ENCODE measurements at places on chromosomes 2 and 18. TPM values are rescaled to one million over a fixed set of nuclear protein-coding genes. Genes with fewer than 3 reads are reported as not detected.

The CAPN14 gene
- total RNA-seq = not detected

The VAMP8 gene
- total RNA-seq = 10.4 TPM

The STPG4 gene
- not detected for total RNA-seq

The REV1 gene
- total RNA-seq = 32.0 TPM

The RAD51AP2 gene
- not detected for total RNA-seq

The GLI2 gene
- 7.5 TPM for total RNA-seq

The IL36B gene
- not detected for total RNA-seq

The SMAD2 gene
- 35.7 TPM for total RNA-seq

The ACTR1B gene
- 81.7 TPM for total RNA-seq

The KLHL30 gene
- 2.2 TPM for total RNA-seq

The ANKRD30BL gene
- total RNA-seq = not detected

The PFN4 gene
- 0.83 TPM for total RNA-seq

The PTPRN gene
- total RNA-seq = 5.3 TPM

DNA sequence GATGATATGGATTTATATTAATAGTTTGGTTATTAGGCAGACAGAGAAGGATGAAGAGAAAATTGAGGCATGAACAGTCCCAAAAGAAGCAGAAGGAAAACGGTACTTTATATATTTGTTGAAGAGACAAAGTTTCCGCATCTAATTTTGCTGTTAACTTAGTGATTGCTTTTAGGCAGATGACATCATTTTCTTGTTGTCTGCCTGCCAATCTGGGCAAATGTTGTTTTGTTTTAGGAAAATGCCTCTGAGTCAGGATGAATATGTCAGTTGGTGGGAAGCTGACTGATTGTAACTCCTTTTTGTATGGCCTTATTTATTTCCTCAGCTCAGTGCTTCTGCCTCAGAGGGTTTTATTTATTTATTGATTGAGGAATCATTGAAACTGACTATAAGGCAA lies 52.5 kb upstream of the CAVIN2 start:
- no peak for DNase-seq

DNA sequence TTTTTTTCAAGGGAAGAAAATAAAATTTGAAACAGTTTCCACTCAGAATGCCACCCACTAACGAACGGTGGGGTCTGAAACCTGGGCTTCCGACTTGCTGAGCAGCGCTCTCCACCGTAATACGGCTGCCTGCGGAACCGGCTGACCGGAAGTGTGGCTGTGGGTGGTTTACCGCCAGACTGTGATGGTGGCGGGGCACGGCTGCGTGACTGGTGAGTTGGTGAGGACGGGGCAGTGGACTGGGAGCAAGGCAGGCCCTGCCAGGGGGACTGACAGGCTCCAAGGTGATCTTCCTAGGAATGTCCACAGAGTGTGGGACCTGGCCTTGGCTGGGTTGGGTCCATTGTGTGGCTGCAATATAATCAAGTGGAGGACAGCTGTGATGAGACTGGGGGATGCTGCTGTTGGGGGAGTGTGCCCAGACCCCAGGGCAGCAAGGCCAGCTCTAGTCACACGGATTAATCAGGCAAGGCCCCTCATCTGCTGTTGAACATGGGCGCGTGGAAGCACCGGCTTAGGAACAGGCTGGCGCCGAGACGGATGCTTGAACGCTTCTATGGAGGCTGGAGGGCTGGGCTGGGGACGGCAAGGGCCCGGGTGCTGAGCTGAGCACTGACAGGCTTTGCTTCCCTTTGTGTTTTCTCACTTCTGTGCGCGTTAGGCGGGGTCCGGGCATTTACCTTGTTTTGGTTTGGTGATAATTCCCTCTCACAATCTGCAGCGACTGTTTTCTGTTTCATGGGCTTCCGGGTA lies 357.7 kb upstream of the SPRED2 start:
- DNase-seq = peak; percentile 66

- peak; percentile 94 for DNase-seq
These were observed 50.3 kb upstream of the FOSL2 start for GRCh38 chr2:28342081-28342967.

DNA sequence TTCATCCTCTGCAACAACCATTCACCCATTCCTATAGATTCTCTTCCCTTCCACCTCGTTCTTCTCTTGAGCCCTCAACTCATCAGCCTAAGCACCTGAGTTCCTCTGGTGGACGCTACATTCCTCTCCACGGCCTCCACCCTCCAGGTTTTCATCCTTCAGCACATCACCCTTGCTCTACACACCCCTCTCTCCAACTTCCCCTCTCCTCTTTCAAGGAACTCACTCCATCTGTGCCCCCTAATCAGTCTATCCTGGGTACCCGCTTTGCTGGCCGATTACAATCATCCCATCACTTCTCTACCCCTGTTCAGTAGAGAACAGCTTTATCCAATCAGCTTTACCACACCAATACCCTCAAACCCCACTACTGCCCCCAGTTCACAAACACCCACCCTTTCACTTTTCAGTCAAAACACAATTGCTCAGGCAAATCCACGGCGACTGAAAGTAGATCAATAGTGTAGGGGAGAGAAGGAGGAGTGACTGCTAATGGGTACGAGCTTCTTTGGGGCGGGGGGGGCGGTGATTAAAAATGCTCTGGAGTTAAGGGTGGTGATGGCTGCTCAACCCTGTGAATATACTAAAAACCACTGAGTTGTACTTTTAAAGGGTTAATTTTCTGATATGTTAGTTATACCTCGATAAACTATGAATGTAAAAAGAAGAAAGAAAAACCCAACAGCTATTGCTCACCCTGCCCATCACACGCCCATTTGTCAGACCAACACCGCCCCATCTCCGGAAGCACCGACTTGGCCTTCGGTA lies 857 bp downstream of the DYM start:
- no peak for DNase-seq

DNA sequence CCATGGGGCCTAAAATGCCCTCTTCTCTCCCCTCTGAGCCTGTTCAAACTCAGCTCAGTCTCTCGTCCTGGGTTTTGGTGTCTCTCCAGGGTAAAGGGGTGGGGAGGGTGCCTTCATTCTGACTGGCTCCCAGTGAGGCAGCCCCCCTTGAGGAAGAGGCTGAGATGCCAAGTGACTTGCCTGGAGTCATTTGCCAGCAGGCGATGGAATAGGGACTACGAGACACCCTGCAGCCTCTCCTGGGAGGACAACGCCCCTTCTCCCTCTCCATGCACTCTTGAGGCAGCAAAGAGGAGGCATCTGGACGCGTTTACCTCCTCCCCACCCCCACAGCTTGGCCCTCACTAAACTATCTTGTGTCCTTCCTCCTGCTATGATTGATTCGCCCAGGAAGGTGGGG lies 760 bp upstream of the STON1 start:
- no peak for DNase-seq

- no peak for DNase-seq
These were observed 142.9 kb downstream of the PLCL1 start for GRCh38 chr2:197947219-197947757.

GRCh38 chr2:128603411-128603924 lies 284.8 kb upstream of the HS6ST1 start:
- DNase-seq = no peak

DNA sequence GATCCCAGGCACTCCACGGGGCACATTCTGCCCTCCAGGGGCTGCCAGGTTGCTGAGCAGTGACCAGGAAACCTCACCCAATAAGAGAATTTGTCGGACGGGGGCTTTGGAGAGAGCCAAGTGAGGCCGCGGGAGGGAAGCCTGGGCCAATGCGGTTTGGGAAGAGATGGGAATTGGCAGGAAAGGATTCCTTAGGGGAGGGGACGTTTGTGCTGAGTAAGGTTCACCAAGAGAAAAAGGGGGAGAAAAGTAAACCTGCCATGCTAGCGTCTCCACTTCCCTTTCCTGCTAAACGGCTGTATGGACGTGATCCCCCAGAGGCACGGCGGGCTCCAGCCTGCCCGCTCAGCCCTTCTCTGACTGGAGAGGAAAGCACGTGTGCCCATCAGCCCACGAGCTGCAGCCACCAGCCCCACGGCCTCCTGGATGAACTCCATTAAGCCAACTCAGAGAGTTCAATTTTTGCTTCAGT lies 194.4 kb upstream of the ID2 start:
- DNase-seq = no peak

DNA sequence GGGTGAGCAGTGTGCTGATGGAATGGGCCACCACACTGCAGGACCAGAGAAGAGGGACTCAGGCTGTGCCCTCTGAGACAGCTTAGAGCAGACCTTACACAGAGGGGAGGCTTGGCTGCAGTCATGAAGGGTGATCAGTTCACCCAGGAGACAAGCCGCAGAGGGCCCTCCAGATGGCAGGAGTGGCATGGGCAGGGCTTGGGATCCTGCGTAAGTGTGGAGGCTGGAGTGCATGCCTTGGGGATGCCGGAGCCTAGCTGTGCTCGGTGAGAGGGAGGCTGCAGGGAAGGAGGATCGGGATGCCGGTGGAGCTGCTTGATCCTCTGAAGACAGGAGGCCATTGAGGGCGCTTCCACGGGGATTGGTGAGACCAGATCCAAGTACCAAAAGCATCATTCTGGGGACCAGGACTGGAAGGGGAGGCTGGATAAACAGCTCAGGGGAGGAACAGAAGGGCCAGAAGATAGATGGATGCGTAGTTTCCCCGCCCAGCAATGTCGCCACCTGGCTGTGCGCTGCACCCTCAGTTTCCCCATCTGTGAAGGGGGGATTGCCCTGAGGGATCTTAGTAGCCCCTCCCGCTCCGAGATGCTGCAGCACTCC lies 163.4 kb downstream of the INHBB start:
- DNase-seq = no peak

GRCh38 chr2:9991221-9991620 lies 39.7 kb downstream of the GRHL1 start:
- DNase-seq = no peak

GRCh38 chr2:172253190-172254052 lies 150.7 kb upstream of the DLX2 start:
- no peak for DNase-seq

- peak; percentile 66 for DNase-seq
These were observed 154.6 kb downstream of the ACOXL start for GRCh38 chr2:110886826-110887573.

- no peak for DNase-seq
These were observed 193.5 kb upstream of the CCDC150 start for GRCh38 chr2:196445991-196446390.

- no peak for DNase-seq
These were observed 8.9 kb downstream of the TRAPPC12 start for GRCh38 chr2:3388412-3388738.

GRCh38 chr2:62055724-62056336 lies 140.1 kb upstream of the B3GNT2 start:
- DNase-seq = no peak

DNA sequence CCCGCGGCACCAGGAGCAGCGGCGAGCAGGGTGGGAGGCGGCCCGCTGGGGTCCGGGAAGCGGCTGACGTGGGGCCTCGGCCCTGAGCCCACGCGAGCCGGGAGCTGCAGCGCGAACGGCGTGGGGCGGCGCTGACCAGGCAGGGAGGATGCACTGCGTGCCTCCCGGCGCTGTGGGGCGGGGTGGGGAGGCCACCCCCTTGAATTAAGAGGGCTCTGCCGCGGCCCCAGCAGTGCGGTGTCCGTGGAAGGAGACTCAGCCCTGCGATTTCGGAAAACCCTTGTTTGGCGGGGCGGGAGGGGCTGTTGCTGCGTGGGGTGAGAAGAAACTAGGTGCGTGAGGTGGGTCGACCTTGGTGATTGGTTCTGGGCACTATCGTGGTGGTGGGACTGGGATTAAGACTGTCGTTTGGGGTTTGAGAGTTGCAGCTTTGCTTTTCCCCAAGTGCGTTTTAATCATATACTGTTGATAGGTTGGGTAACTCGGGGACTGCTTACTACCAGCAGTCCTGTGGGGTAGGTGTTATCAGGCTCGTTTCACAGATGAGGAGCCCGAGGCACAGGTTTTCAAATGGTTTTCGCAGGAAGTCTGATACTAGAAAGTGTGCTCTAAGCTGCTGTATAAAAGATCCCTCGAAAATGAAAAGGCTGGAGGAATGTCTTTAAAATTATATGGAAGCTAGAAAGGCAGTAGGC lies 722 bp downstream of the ACSL3 start:
- no peak for DNase-seq

GRCh38 chr2:234404957-234405356 lies 91.9 kb downstream of the ARL4C start:
- no peak for DNase-seq

GRCh38 chr2:191376981-191377629 lies 131.9 kb downstream of the MYO1B start:
- DNase-seq = peak; percentile 92

DNA sequence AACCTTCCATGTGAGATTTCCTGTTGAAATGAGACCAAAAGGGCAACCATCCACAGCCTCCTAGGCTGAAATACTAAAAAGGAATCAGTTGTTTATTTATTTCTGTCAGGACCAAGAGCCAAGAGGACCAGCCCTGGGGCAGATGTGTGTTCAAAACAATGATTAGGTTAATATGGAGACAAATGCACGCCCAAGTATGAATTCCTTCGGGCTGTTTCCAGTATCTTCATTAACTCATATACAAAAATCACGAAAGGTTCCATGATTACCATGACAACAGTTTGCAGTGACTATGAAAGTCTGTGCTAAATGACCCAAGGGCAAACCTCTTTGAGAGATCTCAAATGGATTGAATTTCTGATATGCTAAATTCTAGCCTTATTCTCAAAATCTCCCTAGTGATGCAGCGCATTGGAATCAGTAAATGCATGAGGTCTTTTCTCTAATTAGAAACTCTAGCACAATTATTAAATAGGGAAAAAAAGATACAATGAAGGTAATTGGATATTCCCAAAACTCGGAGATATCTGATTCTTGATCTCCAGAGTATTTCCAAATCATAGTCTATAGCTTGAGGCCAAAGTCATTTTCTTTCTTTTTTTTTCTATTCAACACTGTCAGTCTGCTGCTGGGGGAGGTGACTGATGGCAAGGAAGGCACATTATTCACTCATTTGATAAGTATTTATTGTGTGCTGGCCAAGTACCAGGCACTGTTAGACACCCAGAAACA lies 35.6 kb downstream of the VIT start:
- no peak for DNase-seq

Measured in esophagus muscularis mucosa (tissue), 4 donors.